ENCODE measurements at places on chromosomes 5 and 9.
A peak's percentile ranks its signal among the peaks of the same experiment; 100 is the strongest.

GRCh38 chr5:116576053-116576713, 1.6 kb upstream of the SEMA6A start:
- no peak for DNase-seq

DNA sequence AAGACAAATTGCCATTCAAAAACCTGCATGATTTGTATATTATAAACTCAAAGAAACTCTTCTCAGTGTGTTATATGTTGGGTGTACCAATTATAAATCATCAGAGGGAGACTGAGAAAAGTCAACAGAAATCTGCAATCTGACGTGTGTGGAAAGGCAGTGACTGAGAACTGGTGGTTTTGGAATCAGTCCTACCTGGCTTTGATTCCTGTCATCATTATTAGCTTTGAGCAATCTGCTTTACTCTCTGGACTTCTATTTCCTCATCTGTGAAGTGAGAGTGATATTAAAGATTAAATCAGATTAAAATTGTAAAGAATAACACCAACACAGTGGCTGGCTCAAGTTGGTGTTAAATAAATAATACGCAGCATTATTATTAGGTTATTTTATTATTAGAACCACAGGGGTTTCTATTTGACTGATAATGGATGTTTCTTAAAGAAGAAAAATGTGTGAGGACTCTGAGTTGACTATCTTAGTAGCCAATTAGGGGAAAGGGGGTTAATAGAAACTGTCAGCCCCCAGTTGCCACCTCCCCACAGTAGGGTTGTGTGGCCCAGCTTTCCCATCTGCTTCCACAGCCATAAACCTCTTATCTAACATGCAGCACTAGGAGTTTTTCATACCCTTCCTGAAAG, 59.6 kb downstream of the SNCAIP start:
- DNase-seq, result no peak

- no peak for DNase-seq
These were observed 657.8 kb downstream of the TLE1 start for GRCh38 chr9:81031422-81032029.

DNA sequence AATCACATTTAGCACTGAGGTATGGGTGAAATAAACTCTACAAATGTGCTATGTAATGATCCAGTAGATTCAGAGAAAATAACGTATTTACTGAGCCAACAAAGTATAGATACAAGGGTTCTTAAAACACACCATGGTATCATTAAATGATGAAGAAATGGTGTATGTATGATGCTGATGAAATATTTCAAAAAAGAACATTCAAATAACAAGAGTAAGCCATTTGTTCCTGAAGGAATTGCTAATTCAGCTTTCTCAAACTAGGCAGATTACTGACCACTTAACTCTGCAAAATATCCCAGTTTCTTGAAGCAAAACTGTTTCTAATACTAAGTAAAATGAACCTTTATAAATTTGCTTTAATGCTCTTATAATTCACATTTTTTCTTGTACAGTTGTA, 97.6 kb upstream of the IFNE start:
- DNase-seq, result no peak

- no peak for DNase-seq
These were observed 473.5 kb downstream of the ACTL7B start for GRCh38 chr9:108382310-108382709.

GRCh38 chr9:127608104-127608966, 3.7 kb upstream of the STXBP1 start:
- DNase-seq, result peak; percentile 67
